Activated effector memory CD4-positive, alpha-beta T cell treated with anti-CD3 and anti-CD28 coated beads, Interleukin-2, amount 50 U/mL, for 16 hours (primary cell): ENCODE measurements at places on chromosomes 11 and 22.
A peak's percentile ranks its signal among the peaks of the same experiment; 100 is the strongest.

DNA sequence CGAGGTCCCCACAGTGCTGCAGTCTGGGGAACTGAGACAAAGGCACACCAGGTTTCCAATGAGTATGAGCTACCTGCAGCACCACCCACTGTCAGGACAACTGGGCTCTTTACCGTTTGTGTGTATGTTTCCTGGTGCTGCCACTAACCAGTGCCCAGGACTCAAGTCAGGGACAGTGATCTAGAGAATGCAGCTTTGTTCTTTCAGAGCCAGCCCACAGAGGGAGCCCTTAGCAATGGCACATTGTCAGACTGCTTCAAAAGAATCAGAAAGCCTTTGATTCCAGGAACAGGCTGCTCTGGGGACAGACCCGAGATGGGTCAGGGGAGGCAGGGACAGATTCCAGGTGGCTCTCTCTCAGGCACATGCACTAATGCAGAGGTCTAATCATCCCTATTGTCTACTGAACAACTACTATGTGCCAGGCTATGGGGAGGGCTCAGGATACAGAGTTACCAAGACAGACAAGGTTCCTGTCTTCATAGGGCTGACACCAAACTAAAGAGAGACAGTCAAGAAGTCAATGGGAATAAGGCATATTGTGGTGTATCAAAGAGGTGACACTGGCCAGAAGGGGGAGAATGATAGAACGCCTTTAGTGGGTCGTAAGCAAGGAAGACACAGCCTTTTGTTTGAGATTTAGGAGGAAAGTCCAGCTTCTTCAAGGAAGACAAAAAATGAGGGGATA is 103.7 kb downstream of the VPREB1 start:
- DNase-seq: no peak

- DNase-seq: no peak
Measured at GRCh38 chr11:59164028-59164427, 7.9 kb upstream of the DTX4 start.

DNA sequence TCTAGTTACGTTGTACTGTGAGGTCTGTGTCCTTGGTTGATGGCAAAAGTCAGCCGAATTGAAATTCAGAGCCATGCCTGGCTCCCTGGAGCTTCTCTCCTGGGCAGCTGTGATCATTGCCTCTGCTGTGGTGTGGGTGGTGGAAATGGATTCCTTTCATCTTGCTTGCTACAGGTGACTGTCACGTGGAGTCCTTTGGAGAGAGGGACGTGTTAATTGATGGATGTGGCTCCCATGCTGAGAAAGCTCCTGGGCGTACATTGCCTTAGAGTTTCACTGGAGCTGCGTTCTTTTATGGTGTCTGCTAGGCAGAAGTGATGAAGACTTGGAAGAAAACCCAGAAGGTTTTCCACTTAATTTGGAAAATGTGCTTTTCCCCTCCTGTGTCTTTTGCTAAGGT is 41.9 kb upstream of the PPP6R3 start:
- DNase-seq: no peak

DNA sequence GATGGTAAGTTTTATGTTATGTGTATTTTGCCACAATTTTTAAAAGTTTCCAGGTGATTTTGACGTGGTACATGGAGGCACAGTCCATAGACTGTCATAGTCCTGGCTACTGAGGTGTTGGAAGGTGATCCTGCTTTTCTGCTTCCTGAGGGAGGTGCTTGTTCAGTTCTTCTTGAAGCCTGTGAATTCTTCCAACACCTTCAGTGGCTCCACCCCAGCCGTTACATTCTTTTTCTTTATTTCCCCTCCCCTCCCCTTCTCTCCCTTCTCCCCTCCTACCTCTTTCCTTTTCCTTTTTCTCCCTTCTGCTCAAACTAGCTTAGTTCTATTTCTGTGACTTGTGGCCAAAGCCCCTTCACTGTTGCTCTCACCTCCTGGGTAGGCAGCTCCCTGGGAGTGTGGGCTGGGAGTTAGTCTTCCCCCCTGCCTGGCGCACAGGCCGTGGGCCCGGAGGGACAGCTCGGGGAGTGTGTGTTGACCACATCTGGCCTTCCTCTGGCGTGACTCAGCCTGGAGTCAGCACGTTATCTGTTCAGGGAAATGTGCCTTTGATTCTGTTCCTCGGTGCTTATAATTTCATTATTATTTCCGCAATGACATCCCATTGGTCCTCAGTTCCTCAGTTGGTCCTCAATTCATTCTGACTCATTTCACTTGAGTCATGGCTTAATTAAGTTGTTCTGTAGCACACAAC is 566.2 kb downstream of the TBC1D22A start:
- no peak for DNase-seq

GRCh38 chr11:130223291-130223971 is 63.8 kb downstream of the ST14 start:
- no peak for DNase-seq

DNA sequence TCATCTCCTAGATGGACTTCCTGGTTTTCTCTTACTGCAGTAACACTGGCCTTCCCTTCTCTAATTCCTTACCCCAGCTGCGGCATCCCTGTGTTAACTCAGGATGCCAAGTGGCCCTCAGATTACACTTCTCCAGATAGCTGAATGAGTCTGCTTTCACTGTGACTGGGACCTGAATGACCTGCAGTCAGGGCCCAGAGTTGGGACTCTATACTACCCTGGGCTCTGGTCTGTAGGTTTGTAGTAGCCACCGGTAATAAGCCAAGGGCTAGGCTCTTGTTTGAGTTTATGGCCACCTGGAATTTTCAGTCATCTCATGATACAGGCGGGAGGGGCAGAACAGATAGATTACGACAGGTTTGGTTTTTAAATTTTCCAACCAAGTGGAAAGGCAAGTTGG is 24.1 kb downstream of the TUB start:
- no peak for DNase-seq

GRCh38 chr22:48004038-48004437 is 1241.6 kb downstream of the TBC1D22A start:
- no peak for DNase-seq

DNA sequence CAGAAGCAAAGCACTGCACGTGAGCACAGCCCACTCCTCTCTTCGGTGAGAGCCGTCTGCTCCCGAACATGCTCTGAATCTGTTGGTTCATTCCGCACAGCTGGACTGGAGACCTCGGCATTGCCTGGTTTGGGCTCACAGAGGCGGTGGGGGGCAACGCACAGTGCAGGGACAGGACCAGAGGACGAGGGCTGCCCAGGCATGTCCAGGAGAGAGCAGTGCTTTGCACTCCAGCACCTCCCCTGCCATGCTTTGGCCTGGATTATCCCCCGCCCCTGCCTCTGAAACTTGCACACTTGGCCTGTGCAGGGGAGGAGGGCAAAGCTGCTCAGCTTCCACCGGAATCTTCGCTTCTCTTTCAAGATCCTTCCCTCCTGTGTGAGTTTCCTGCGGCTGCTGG is 536.5 kb downstream of the BRD1 start:
- DNase-seq: peak; percentile 46

DNA sequence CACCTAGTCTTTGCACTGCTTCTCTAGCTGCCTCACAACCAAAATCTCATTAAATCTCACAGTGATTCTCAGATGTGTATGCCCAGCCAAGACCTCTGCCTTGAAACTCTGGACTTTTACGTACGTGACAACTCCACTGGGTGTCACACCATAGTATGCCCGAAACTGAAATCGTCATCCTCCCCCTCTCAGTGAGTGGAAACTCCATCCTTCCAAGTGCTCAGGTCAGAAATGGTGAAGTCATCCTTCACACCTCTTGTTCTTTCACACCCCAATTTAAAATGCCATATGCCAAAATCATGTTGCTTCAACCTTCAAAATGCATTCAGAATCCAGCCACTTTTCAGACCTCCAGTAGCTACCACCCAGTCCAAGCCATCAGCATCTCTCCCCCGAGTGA is 42.5 kb downstream of the SFI1 start:
- no peak for DNase-seq

DNA sequence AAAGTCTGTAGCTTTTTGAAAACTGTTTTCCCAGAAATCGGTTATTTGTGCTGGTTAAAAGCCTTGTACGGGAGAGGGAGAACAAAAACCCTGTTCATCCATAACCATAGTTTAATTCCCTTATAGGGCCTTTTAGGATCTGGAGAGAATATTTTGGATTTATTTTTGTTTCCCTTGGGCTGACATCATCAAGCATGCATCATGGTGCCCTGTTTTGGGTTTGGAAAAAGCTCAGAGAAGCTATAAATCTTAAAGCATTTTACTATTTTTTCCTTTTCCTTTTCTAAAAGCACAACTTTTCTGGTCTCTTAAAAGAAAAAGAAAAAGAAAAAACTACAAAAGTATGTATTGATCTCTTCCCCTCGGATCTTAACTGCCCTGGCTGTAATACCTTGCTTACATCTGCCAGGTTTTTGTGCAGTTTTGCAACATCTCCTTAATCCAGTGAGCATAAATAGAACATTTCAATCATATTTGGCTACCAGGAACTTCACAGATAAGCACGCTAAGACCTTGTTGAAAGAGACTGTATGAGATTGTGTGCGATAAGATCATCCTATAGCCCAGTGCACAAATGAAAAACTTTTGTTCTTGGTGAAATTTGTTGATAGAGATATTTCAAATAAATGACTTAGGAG is 88.0 kb downstream of the ZBTB16 start:
- no peak for DNase-seq

- peak; percentile 74 for DNase-seq
Measured at GRCh38 chr11:9664276-9665171, 647 bp downstream of the SWAP70 start.

DNA sequence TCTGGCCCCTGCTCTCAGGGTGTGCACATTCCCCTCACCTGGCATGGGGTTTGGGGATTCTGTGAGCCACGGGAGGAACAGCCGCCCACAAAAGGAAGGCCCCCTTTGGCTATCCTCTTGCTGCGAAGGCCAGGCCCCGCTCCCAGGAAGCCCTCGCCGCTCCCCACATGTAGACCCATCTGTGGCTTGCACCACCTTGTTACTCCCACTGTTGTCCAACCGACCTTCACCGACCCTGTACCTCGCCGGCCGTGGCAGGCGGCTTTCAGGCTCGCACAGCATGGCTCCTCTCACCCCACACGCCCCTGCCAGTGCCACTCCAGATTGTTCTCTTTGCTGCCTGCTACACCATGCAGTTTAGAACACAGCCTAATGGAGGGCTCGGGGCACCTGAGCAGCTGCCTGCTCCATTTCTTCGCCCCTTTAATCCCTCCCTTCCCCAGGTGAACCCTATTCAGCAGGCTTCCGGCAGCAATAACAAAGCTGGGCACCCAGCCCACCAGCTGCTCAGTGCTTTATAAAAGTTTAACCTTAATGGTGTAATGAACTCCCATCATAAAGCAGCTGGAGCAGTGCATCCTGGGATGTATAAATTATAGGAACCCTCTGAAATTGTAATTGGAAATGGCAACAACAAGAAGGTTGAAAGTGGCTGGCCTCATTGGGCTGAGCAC is 10.7 kb downstream of the DAGLA start:
- no peak for DNase-seq
